ENCODE measurements at places on chromosomes 6 and 20. TPM values are rescaled to one million over a fixed set of nuclear protein-coding genes. Genes with fewer than 3 reads are reported as not detected.

- no peak for DNase-seq
Measured at GRCh38 chr6:7811441-7811840, 85.5 kb downstream of the BMP6 start.

- no peak for DNase-seq
Measured at GRCh38 chr20:46169245-46170171, 51.4 kb downstream of the CD40 start.

DNA sequence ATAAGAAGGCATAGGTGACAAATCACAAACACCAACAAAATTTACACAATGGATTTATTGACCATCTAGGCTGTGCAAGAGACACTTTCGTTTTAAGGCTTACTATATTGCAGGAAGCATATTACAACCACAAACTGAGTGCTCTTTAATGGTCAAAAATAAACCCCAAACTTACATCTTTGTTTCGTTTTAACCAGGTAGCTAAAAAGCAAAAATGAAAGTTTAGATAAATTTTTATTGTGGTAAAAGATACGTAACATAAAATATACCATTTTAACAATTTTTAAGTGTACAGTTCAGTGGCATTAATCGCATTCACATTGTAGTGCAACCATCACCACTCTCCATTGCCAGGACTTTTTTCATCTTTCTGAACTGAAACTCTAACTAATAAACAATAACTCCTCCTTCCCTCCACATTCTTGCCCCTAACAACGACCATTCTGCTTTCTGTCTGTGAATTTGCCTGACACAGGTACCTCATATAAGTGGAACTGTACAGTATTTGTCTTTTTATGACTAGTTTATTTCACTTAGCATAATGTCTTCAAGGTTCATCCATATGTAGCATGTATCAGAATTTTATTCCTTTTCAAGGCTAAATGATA is 32.3 kb upstream of the DUSP22 start:
- DNase-seq = no peak

DNA sequence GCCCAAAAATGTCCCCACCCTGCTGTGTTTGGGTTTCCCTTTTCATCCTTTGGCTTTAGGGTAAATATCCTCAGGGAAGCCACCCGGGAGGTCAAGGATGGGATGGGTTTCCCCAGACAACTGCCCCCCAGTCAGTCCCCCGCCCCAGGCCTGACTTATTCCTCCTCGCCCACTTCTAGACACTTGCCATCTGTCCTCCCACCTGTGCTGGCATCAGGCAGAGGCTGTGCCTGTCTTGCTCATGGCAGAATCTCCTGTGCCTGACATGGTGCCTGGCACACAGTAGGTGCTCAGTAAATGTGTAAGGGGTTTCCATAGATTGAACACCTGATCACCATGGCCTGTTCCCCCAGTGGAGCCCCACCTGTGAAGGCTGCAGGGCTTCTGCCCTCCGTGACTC is 141.8 kb downstream of the PHACTR3 start:
- no peak for DNase-seq

DNA sequence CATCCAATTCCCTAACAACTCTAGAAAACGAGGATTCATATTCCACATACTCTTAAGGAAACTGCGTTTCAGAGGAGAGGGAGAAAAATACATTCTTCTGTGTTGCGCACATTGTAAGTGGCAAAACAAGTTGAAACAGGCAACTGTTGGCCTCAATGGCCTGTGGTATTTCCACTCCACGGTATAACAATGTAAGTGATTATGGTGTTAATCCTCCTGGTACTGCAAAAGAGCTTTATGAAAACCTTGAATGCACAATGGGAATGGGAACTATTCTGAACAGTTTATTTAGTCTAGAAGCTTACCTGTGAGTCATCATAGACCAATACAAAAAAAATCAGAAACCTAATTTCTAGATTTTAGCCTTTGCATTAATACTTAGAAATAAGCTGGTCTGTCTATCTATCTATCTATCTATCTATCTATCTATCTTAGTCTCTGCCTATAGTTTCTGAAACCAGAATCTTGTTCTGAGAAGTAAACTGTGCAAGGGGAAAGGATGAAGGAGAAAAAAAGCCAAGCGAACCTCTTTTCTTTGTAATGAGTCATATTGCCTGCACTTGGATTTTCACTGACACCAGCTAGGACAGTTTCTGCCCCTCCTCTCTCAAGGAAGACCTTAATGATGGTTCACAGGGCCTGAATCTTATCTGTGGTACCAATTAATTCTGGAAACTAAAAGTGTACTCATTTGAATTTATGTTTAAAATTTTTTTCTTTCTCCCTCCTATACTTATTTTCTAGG is 101.5 kb downstream of the RNF144B start:
- no peak for DNase-seq

- DNase-seq = no peak
Measured at GRCh38 chr6:130517444-130517931, 151.7 kb downstream of the TMEM200A start.

GRCh38 chr20:51463560-51463959 is 79.0 kb downstream of the NFATC2 start:
- DNase-seq = no peak

DNA sequence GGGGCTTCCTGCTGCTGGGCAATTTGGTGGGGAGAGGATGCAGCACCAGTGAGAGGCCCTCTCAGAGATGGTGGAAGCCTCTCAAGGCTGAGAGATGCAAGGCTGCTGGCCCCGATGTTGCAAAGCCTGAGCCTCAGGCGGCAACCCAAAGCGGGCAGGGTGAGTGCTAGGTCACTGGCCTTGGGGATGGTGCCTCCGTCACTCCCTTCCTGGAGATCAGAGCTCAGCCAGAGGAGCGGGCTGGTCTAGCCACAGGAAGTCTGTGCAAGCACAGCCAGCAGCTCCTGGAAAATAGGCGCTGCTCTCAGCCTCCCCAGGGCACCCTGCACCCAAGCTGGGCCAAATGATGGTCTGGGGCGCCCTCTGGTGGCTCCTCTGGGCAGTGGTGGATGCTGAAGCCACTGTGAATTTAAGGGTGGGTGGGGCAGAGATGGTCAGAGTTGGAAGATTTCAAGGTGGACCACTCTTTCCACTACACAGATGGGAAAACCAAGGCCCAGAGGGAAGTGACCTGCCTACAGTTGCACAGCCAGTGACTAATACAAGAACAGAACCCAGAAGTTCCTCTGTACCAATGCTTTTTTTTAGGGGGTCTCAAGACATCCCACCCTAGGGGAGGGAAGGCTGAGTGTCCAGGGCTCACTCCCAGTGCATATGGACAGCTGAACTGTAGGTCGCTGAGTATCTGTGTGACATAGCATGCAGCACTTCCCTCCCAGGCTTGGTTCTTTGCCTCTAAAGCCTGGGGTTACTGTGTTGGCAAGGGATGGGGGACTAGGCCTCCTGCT is 20.8 kb downstream of the C20orf203 start:
- peak; percentile 91 for DNase-seq

- DNase-seq = peak; percentile 42
Measured at GRCh38 chr6:166476061-166476591, 93.4 kb upstream of the MPC1 start.

DNA sequence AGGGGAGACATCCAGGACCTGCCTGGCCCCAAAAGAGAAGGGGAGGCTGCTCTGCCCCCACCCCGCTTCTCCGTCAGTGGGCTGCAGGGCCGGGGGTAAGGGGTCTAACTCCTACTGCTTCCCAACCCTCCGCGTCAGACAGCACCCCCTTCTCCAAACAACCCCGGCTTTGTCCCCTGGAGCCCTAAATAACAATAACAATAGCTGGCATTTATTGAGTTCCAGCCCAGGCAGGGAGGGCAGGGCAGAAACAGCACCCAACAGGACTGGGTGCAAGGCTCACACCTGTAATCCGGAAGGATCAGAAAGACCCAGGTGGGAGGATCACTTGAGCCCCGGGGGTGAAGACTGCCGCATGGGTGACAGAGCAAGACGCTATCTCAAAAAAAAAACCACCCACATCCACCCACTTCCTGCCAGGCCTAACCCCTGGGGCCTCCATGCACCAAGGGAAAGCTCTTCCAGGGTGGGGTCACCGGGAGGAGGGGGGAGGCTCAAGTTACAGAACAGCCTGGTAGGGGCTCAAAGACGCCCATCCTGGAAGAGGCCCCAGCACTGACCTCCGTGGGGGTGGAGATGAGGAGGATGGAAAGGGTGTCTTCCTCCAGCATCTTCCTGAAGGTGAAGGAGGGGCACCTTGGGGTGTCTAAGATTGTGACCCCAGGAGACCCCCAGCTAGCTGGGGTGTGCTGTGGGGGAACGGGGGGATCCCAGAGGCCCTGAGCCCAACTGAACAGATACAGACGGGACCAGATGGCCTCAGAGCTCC is 1.3 kb upstream of the FNDC11 start:
- no peak for DNase-seq

- no peak for DNase-seq
Measured at GRCh38 chr20:16368645-16369292, 204.5 kb downstream of the KIF16B start.

DNA sequence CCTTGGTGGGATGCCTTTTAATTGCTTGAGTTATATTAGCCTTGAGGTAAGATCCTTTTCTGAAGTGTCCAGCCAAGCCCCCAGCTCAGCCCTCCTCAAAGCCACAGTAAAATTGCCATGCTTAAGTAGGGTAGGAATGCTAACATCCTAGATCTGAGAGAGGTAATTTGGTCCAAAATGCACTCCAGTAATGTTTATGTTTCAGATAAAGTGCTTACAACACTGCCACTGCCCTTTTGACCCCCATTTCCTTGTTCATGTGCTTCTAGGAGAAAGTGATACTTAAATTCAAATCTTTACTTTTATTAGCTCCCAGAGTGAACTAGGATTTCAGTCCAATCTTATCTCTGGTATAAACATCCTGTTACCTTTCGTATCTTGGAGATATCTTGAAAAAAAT is 318.0 kb downstream of the BMP2 start:
- DNase-seq = no peak

- DNase-seq = no peak
Measured at GRCh38 chr20:20085812-20086211, 33.5 kb downstream of the CFAP61 start.

- DNase-seq = no peak
Measured at GRCh38 chr6:166492092-166492741, 94.3 kb downstream of the RAMACL start.

GRCh38 chr6:11432713-11433450 is 104.7 kb upstream of the TMEM170B start:
- DNase-seq = no peak

DNA sequence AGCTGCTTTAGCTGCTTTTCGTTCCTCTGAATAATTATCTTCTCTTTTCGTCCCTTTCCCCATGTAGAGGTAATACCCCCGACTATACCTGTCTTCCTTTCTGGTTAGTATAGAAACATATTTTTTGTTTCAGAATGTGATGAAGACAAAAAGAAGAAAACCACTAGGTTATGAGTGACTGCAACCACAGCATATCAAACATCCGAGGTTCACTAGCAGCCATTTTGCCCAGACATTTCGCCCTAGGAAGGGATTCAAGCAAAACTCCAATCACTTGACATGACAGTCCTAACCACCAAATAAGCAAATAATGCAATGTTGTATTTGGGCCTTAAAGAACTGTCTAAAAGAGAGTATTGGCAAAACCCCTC is 9.4 kb downstream of the SNX5 start:
- no peak for DNase-seq

- no peak for DNase-seq
Measured at GRCh38 chr6:1255636-1256365, 56.1 kb upstream of the FOXQ1 start.

DNA sequence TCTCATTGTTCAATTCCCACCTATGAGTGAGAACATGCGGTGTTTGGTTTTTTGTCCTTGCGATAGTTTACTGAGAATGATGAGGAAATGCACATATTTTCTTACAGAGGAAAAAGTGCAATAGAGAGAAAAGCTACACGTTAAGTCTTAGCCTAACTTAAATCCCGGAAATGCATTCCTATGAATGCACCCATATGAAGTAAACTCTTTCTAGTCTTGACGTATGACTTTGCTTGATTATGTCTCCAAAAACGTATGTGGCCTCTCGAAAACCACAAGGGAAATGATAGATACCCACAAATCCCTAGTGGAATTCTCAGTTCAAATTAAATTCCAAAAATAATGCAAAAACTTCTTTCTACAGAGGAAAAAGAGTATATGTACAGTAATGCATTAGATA is 90.7 kb upstream of the SASH1 start:
- no peak for DNase-seq

- no peak for DNase-seq
Measured at GRCh38 chr20:35226126-35226883, at the start of gene MMP24. MMP24 (plus strand) TSS chr20:35226690; CDS start chr20:35226739, 49 bp downstream.

DNA sequence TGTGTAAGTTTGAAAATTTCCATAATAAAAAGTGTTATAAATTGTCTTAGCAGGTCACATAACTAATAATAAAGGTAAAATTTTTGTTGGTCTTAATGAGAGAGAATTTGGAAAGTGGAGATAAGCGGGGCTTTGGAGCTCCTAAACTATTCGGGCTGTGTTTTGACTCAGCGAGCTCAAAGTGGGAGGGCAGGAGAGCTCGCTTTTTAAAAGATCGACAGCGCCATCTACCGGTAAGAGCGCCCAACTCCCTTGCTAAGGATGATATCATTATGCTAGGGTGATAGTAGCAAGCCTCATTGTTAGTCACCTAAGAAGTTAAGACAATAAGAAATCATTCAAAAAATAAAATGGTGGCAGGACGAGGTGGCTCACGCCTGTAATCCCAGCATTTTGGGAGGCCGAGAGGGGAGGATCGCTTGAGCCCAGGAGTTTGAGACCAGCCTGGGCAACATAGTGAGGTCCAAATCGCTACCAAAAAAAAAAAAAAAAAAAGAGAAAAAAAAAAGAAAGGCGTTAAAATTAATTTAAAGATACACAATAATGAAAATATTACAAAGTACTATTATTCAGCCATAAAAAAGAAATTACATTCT is 24.8 kb downstream of the C6orf15 start:
- peak; percentile 94 for DNase-seq

DNA sequence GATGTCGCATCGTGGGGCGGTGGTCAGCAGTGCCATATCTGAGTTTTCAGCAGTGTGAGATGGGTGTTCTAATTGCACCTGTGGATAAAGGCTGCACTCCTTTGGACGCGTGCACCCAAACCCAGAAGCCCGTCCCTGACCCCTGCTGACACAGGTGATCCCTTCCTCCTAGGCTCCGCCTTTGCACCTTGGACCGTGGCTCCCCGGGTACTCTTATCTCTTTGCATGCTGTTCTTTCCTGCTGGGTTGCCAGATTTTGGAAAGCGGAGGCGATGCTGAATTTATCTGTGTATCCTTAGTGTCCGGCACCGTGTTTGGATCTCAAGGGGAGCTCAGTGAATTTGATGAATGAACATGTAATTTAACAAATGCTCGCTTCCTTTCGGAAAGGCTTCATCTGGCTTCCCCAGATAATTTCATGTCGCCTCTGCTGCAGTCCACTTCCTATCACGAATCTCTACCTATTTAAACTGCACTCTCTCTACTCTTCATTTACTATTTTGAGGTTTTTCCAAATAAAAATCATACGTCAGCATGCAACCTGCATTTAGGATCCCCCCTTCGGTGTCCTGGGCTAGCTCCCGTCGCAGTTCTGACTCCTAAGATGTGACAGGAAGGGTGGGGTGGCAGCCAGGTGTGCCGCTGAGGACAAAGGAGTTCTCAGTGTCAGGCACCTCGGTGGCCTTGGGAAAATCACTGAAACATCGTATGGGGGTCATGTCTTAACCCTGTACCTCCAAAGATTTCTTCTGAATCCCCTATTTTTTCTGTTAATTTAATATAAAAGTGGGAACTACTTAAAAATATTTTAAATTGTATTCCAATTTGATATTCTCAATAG is 753 bp upstream of the PERP start:
- peak; percentile 63 for DNase-seq

CGAS gene
- 7.5 TPM for total RNA-seq

SLC17A1 gene
- total RNA-seq = not detected

SLPI gene
- total RNA-seq = 95.5 TPM

HECA gene
- 36.2 TPM for total RNA-seq

LY6G6F gene
- not detected for total RNA-seq

MCHR2 gene
- total RNA-seq = not detected

DUSP15 gene
- total RNA-seq = 49.5 TPM

CFB gene
- total RNA-seq = 72.6 TPM

COL21A1 gene
- 31.4 TPM for total RNA-seq
